CD4-positive, alpha-beta T cell treated with Interleukin-15 for 1 hour (primary cell): ENCODE measurements at places on chromosomes 3 and 15.
A peak's percentile ranks its signal among the peaks of the same experiment; 100 is the strongest.

DNA sequence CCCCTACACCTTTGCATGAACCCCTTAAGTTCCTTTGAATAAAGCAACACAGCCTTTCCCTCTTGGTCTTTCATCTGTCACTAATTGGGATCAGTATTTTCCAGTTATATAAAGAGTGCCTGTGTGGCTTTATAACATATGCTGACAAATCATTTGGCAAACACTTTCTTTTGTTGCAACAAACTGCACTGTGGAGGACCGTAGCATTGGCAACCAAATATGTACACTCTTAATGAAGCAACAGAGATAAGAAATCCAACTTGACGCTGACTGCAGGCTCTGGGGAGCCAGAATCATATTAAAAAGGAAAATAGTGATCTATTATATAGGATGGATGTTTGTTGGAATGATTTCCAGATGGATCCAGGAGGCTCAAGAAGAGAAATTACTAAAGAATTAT is 120.1 kb upstream of the PRICKLE2 start:
- DNase-seq, result no peak

- DNase-seq, result no peak
These were observed 1.8 kb downstream of the SETD2 start for GRCh38 chr3:47161983-47162696.

DNA sequence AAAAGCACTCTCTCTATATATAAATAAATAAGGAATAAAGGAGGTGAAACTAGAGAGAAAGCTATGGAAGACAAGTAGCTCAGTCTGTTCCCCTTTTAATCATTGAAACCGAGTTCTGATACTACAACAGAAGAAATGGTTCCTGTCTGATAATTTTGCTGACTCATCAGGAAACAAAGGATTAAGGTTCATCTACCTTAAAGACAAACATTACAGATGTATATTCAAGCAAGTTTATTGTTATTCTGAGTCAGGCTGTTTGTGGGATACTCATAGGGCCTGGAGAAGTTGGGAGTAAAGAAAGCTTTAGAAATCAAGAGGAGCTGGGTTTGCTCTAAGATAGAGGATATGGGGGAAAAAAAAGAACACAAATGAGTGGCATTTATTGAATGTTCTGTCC is 566.0 kb downstream of the ROBO2 start:
- no peak for DNase-seq

DNA sequence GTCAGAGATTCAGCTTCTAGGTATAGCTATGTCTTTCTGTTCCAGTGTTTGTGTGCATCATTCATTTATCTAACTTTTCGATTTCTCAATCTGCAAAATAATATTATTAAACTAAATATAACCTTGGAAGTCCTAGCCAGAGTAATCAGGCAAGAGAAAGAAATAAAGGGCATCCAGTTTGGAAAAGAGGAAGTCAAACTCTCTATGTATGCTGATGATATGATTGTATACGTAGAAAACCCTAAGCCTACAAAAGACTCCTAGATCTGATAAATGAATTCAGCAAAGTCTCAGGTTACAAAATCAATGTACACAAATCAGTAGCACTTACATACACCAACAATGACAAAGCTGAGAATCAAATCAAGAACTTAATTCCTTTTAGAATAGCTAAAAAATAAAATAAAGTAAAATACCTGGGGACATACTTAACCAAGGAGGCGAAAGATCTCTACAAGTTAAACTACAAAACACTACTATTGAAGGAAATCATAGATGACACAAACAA is 718.2 kb downstream of the NTRK3 start:
- no peak for DNase-seq

- no peak for DNase-seq
These were observed 517.7 kb upstream of the TBL1XR1 start for GRCh38 chr3:177714945-177715344.

DNA sequence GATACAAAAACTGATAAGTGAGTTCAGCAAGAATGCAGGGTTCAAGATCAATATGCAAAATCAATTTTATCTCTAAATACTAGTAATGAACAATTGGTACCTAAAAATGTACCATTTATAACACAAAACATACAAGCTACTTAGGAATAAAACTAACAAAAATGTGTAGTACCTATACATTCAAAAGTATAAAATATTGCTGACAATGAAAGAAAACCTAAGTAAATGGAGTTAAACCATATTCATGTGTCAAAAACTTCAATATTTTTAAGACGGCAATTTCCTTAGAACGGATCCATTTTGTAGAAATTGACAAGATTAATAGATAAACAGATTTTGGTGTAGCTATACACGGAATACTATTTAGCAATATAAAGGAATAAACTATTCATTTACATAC is 343.1 kb upstream of the CCDC54 start:
- DNase-seq, result no peak

DNA sequence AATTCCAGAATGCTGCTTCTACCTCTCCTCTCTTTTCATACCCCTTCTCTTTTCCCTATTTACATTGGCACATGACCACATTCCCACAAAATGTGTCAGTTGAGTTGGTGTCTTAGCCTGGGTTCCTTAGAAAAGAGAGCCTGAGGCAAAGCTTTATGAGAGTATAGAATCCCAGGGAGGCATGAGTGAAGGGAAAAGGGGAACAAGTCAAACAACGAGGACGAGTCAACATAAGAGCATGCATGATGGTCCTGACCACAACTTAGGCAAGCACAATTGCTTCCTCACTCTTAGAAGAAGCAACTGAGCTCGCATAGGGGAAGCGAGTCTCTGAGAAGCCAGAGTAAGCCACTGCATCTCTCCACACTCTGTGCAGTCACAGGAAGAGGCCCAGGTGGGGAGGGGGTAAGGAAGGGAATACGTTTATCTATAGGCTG is 15.4 kb upstream of the ZNF774 start:
- DNase-seq, result peak; percentile 48

- DNase-seq, result no peak
These were observed 232.3 kb upstream of the SEMA6D start for GRCh38 chr15:47484997-47485396.

- DNase-seq, result no peak
These were observed 6.9 kb downstream of the SERPINI2 start for GRCh38 chr3:167466966-167467365.

DNA sequence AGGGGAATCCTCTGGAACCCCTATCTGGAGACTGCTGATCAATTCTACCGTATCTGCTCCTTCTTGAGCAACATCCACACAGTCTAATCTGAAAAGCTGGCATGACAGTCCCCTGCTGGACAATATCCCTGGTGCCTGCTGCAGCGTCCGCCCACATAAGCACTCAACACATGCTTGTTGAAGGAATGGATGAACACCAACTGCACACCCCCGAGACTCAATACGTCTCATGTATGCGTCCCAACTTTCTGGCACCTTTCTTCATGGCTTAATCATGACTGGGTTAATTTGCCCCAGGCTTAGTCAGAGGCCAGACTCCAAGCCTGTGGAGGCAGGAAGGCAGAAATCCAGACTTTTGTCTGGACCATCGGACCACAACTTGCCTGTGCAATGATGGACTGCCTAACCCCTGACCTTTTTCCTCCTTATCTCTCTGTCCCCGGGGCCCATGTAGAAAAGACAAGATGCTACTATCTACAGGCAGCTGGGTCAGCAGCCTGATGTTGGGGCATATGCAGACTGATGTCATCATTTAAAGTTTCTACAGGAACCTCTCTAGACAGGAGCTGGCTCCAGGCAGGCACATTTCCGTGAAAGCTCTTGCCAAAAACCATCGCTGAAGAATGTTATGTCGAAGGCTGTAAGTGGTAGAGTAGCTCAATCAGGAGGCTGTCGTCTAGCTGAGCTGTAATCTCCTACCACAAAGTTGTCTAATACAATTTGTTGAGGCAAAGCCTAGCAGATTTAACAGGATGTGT is 114.1 kb upstream of the TPM1 start:
- no peak for DNase-seq

GRCh38 chr3:123320221-123320620 is 118.5 kb downstream of the SEC22A start:
- DNase-seq, result no peak

DNA sequence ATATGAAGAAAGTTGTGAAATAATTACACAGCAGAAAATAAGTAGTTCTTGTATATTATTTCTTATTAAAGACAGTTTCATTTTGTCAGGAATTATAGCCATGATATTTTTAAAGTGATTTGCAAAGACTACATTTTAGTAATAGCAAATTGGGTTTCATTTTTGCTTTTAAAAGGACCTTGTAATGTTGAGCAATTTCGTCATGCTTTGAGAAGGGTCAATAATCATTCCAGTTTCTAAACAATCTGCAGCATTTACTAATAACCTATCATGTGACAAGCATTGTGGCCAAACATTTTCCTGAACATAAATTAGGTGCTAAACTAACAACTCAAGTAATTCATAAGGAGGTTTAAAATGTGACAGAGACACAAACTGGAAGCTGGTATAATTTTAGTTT is 214.4 kb upstream of the CBLB start:
- DNase-seq, result no peak

GRCh38 chr3:102092617-102093466 is 243.5 kb downstream of the NFKBIZ start:
- no peak for DNase-seq

DNA sequence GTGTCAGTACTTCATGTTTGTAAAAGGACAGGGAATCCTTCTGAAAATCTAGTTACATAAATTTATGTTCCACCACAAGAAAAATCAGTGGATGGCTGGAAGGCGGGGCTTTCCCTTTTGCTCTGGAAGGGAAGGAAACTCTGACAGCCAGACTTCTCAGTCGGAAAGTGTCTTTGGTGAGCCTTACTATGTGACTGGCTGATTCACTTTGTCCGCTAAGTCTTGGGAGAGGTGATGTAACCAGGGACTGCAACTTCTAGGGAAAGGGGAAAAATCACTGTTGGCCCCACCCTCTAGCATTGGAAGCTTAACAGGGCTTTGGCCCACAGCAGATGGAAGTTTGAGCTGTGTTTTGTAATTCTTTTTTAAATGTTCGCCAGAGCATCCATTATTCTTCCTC is 281.4 kb upstream of the CTDSPL start:
- no peak for DNase-seq

- no peak for DNase-seq
These were observed 164.3 kb downstream of the PCCB start for GRCh38 chr3:136414476-136414875.

DNA sequence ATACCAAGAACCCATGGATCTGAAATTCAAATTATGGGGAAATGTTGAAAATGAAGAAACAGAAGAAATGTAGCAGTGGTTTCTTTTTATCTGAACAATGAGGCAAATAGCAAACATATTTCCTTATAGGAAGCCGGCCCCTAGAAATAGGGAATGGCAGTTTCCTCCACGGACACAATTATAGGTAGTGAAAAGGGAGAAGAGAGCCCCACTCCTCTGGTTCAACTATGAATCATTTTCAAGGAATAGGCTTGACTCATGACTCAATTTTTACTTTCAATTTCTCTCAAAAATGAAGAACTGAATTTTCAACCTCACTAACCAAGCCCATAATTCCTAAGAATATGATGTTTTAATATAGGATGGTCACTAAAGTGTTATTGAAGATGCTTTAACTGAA is 243.1 kb downstream of the MECOM start:
- no peak for DNase-seq

DNA sequence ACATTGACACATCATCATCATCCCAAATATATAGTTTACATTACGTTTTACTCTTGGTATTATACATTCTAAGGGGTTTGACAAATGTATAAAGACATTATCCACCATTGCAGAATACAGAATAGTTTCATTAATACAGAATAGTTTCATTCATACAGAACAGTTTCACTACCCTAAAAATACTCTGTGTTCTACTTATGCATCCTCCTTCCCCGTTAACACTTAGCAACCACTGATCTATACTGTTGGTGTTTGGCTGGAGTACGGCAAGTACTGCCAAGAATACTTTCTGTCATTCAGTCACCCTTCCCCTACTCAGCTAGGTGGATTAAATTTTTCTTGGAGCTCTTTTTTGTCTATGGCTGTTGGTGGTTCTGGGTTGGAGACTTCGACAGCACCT is 33.4 kb downstream of the LEKR1 start:
- DNase-seq, result no peak
